Amniotic epithelial cell (primary cell): ENCODE measurements at places on chromosomes 1 and 21.
A peak's percentile ranks its signal among the peaks of the same experiment; 100 is the strongest.

DNA sequence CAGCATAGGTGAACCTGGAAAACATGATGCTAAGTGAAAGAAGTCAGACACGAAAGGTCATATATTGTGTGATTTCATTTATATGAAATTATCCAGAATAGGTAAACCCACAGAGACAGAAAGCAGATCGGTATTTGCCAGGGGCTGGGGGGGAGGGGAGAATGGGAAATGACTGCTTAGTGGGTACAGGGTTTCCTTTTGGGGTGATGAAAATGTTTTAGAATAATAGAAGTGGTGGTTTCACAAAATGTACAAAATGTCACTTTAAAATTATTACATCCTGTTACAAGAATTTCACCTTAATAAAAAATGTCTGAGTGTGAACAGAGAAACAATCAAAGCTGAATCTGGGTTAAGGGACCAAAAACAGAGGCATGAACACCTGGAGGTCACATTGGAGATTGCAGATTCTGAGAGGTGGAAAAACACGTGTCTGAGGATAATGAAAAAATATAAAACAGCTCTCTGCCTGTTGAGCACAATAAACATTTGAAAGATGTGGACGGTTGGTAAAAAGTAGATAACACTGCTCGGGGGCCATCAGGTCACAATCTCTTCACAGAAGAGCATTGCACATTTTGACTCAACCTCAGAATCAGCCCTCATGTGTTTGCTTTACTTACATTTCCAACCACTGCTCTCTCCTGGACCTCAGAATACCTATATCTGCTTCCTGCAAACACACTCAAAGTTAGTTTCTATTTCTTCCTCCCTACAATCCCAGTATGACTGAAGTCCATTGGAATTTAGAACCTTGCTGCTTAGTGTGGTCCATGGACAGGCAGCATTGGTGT lies 3.2 kb downstream of the SLAMF6 start:
- peak; percentile 10 for DNase-seq

- peak; percentile 74 for DNase-seq
Observed at GRCh38 chr1:155967341-155968050, 10.9 kb downstream of the ARHGEF2 start.

DNA sequence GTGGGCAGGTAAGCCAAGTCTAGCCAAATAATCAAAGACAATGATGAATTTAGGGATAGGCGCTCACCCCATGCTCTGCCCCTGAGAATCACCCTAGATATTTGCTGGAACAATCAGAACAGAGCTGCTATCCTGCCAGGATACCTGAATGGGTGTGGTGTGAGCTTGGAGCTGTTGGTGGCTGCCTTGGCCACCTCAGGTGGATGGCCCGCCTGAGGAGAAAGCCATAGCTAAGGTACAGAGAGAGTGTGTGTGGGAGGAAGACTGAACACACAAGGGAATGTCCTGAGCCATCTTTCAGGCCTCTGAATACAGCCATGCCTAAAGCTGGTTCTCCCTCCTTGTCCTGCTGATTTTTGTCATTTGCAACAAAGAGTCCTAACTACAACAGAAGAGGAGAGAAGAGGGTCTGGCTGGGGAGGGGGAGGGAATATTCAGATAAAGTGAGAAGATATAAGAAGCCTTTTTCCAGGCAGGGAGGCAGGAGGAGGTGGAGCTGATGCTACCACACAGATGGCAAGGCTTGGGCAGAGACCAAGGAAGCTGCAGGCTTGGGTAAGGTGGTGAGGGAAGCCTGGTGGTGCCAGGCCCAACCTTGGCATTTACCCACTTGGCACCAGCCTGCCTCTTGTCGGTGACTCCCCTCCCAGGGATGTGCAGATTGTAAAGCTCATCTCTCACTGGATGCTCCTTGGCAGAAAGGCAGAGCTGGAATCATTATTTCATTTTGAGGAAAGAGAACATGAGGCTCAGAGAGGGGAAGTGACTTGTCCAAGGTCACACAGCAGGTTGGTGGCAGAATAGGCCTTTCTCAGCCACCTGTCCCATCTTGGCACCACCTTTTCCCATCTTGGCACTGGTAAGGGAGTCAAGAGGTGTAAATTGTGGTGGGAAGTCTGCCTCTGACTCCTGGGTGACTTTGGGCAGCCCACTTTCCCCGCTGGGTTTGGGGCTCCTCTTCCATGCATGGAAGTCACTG lies 49.7 kb downstream of the NKAIN1 start:
- no peak for DNase-seq

DNA sequence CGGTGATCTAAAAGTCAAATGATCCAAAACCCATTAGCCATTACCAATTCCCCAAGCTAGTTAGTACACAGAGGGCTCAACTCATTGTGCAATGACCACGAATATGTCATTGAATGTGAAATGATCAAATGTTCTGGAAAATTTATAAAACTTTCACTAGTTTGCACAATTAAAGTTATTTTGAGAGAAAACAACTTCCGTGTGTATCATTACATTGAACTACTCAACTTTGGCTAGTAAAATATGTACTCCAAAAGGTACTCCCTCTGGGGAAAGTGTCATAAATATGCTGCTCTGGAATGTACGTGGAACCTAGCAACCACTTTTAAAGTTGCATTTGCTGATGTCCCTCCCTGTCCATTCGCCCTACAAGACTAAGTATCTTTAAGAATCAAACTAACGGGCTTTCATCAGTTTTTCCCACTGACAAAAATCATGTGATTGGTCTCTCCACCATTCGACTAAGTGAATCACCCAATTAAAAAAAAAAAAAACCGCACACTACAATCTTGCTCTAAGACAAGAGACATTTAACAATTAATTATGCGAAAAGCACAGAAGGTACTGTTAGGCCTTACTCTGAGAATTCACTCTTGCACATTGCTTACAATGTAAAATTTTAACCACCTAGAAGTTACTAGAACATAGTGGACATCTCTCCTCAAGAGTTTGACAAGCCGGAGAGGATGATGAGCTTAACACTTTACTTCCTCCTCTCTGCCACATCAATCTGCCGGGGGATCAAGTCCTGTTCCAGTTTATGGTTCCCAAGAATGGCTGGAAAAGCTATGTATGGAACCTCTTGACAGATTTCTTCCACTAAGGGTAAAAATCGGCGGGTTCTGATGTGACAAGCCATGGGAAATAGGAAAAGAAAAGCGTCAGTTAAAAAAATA lies 1.2 kb downstream of the ACBD3 start:
- peak; percentile 48 for DNase-seq

GRCh38 chr1:229002037-229002436 lies 266.8 kb downstream of the RHOU start:
- DNase-seq = no peak

GRCh38 chr1:84756455-84757082 lies 66.3 kb upstream of the SSX2IP start:
- no peak for DNase-seq

DNA sequence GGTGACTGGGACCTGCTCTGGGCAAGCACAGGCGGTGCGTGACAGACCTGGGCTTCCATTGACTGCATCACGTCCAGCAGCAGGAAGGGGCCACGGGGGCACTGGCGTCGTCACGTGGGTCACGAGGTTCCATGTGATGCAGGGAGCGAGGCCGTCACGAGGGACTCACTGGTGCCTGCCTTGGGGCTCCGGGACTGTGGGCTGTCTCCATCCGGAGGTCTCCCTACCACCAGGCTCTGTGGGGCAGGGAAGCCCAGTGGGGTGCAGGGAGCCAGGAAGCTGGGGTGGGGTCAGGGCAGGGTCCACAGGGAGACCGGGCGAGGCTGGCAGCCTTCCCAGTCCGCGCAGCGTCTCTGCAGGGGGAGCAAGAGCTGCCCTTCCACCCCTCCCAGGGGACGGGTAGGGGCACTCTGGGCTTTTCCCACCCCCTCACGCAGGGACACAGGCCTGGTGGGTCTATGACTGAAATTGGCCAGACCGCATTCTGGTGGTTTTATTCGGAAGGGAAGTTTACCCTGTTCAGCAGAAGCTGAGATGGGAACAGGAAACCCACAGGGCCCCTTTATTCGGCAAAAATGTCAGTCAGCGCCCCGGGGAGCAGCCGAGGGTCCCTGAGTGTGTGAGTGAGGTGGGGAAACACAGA lies 416 bp upstream of the TNFRSF14 start:
- peak; percentile 10 for DNase-seq

DNA sequence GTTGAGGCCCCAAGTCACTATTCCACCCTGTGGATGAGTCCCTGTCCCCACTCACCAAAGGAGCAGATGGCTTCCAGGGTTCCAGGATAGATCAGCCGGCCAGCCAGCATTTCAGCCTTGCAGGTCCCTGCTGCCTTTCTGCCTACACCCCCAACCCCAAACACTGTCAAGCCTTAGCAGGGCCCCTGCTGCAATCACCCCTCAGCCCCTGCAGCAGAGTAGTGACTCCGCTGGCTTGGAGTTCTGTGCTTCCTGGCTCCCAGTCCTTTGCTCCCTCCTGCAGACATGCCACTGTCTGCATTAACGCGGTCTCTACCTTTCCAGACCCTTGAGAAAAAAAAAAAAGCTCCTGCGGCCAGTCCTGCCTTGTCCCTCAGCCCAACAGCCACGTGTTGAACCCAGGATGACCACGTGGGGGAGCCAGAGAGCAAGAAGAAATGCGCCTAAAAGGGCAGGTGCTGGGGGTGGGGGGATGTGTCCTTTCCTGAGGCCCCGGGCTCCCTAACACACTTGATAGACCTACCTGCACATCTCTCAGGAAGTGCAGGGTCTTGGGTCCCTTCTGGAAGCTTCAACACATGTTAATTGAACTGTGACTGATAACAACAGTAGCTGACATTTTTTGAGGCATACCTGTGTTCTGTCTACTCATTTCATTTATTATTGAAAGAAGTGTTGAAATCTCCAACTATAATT lies 37.4 kb downstream of the RASSF5 start:
- DNase-seq = no peak

GRCh38 chr1:96820107-96820506 lies 98.5 kb downstream of the PTBP2 start:
- DNase-seq = no peak

GRCh38 chr21:32483293-32483595 lies 70.7 kb downstream of the EVA1C start:
- DNase-seq = no peak

DNA sequence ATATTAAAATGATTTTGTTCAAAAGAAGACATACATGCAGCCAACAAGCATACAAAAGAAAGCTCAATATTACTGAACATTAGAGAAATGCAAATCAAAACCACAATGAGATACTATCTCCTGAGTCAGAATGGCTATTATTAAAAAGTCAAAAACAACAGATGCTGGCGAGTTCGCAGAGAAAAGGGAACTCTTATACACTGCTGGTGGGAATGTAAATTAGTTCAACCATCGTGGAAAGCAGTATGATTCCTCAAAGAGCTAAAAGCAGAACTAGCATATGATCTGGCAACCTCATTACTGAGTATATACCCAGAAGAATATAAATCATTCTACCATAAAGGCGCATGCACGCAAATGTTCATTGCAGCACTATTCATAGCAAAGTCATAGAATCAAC lies 126.0 kb upstream of the HMCN1 start:
- peak; percentile 18 for DNase-seq

- no peak for DNase-seq
Observed at GRCh38 chr1:152537496-152537895, 23.2 kb downstream of the CRCT1 start.

DNA sequence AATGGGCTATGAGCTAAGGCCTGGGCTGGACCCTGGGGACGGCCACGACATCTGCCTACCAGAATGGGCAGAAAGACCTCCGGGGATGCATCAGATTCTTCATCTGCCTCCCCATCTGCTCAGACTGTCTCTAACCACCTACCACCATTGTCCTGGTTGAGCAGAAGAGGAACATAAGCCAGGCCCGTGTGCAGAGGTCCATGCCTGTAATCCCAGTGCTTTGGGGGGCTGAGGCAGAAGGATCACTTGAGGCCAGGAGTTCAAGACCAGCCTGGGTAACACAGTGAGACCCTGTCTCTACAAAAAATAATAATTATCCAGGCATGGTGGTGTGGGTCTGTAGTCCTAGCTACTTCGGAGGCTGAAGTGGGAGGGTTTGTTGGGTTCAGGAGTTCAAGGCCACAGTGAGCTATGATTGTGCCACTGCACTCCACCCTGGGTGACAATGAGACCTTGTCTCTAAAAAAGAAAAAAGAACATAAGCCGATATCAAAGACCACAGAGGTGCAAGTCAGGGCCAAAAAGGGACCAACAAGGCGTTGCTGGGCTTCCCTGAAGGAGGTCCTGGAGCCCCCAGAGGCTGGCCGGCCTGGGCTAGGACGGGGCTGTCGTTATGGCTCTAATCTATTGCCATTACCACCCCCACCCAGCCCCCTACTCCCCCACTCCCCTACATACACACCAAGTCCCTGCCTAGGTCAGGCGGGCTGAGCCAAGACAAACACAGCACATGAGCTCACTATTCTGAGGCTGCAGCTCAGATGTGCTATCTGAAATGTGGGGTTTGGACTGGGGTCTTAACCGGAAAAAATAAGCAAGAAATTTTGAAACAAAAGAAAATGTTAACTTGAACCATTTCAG lies 239.2 kb upstream of the RAB4A start:
- no peak for DNase-seq

DNA sequence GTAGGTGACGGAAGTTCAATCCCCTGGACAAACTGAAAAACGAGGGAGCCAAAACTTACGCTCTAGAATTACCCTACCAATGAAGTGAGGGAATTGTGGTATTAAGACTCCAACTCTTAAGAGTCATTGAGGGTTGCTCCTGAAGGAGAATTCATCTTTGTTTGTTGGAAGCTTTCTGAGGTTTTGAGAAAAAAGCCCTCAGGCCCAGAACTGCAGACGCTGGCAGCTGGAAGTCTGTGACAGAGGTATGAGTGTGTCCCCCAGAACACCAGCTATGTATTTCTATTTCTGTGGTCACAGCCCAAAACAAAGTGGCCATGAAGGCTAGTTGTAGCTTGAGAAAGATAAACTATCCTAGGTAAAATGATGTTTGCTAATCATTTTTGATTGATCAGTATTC lies 438.8 kb upstream of the B3GALT2 start:
- DNase-seq = no peak

- DNase-seq = no peak
Observed at GRCh38 chr1:230863449-230863848, 4.9 kb downstream of the C1orf198 start.

DNA sequence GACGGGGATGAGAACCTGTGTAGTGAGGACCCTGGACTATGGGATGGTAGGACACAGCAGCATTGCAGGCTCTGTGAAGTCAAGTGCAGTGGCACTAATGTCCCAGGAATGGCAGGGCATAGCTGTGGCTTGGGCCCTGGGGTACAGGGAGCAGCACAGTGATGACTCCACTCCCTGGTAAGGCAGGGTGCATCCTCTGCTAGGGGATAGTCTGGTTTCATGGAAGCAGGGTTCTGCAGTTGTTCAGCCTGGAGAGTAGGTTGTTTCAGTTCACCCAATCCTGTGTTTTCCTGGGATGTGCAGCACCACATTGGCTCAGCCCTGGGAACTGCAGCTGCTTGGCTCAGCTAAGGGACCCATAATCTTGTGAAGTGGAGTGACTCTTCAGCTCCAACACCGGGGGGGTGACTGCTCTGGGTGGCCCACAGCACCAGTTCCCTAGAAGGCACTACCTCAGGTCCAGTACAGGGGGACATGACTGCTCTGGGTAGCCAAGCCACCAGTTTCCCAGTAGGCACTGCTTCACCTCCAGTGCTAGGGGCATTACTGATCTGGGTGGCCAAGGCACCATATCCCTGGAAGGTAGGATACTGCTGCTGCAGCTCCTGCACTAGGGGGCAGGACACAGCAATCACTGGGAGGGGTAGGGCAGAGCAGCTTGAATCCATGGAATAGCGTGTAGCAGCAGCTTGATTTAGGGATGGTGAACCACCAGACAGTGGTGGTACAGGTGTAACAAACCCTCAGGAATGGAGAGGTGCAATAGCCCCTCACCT lies 15.3 kb upstream of the C1orf185 start:
- no peak for DNase-seq
